Urothelium cell line (cell line): ENCODE measurements at places on chromosomes 4 and X.

GRCh38 chrX:149638860-149639259 lies 7.3 kb upstream of the TMEM185A start:
- peak; percentile 22 for DNase-seq

- no peak for DNase-seq
Observed at GRCh38 chrX:44899946-44900345, 27.0 kb downstream of the KDM6A start.

GRCh38 chrX:9207142-9207541 lies 173.2 kb upstream of the FAM9B start:
- DNase-seq, result no peak

DNA sequence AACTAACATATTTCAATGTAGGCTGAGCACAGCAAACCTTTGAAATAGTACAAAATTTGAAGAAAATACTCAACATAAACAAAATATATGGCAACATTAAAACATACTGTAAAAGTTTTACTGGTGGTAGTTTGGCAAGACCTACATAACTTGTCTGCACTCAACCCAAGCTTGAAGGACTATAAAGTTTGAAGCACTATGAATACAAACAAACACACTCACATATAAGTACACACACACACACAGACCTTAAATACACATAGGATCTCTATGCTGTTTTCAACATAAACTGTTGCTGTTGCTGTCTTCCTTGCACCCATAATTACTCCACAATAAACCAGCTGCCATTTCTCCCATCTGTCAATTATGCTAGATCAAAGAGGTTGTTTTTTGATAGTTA lies 589.6 kb downstream of the IL15 start:
- DNase-seq, result no peak

- DNase-seq, result no peak
Observed at GRCh38 chr4:177401658-177402273, 40.5 kb downstream of the AGA start.

- DNase-seq, result no peak
Observed at GRCh38 chr4:119261986-119262385, 49.5 kb downstream of the USP53 start.
